ENCODE measurements at places on chromosomes 11 and 22.

GRCh38 chr11:95222817-95223216, 8.2 kb downstream of the SESN3 start:
- DNase-seq = no peak

- DNase-seq = no peak
These were observed 5.3 kb downstream of the ARVCF start for GRCh38 chr22:20011123-20011992.

DNA sequence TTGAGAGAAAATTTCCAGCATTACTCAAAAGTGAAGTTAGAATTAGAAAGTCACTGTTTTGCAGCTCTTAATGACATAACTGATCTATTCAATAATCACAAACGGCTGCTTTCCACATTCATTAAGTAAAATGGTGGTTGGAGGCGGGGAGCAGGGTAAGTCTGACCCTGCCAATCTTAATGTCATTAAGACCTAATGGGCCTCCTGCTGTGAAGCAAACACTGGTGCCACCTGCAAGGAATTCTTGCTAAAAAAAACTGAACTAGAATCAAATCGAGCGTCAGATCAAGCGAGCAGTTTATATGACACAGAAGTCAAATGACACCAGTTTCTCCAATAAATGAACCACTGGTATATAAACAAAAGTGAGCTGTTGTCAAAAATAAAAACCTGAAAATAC, 351.5 kb downstream of the BRD1 start:
- no peak for DNase-seq

- DNase-seq = no peak
These were observed 78.5 kb upstream of the NCAM1 start for GRCh38 chr11:112882494-112883381.

DNA sequence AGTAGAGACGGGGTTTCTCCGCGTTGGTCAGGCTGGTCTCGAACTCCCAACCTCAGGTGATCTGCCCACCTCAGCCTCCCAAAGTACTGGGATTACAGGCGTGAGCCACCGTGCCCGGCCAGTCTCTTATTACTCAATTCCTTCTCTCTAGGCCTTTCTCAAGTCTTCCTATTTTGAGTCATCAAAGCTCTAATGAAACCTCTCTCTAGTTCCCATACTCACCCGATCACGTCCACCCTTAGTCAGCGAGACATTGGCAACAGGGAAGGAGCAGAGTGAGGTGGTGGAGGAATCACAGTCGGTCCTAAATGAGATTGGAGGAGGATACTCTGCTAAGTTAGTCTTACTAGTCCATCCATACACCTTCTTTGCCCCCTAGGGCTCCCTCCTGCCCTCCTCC, 5.0 kb downstream of the BSCL2 start:
- DNase-seq = no peak

DNA sequence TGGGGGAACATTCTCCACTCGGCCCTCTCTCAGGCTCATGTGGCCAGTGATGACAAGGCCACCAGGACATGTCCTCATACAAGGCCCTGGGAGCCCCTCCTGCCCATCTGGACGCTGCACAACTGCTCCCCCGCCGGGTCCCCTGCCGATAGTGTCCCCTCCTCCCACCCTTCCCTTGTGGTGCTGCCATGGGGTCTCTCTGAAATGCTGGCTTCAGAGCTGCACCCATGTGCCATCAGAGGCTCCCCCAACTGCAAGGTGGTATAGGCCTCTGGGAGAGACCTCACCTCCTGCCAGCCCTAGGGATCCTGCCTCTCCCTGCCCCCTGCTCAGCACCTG, 113.0 kb downstream of the KCNQ1OT1 start:
- DNase-seq = no peak

All from GM04504 (cell line).